Activated CD8-positive, alpha-beta T cell treated with anti-CD3 and anti-CD28 coated beads for 36 hours (primary cell): ENCODE measurements at places on chromosomes 2 and 18.

DNA sequence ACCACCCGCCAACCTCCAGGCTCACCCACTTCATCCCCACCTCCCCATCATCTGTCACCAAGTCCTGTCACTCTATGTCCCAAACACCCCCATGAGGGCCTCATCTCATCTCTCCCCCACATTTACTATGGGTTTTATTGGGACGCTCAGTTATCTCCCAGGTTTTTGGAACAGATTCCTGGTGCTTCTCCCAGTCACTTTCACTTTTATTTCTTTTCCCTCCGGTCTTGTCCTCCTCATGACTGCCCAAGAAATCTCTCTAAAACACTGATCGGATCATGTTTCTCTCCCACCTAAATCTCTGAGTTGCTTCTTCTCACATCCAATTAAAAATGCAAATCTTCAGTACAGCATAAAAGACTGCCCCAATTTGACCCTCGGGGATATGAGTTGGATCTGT, 273.1 kb downstream of the PHLPP1 start:
- DNase-seq, result no peak

DNA sequence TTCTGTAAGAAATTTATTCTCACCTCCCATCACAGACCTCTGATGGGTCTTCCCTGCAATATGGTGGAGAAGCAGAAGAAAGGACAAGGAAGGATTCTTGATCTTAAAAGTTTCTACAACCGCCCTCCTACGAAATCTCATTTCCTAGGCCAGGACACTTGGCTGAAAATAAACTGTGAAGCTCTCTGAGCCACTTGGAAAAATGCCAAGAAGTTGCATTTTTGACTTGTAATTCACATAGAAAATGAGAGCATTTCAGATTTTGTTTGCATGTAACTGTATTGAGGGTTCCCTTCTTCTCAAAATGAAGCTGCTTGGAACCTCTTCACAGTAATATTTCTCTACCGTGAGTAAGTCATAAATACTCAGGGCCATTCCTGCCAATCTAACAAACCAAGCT, 458.3 kb upstream of the SLC14A2 start:
- no peak for DNase-seq

DNA sequence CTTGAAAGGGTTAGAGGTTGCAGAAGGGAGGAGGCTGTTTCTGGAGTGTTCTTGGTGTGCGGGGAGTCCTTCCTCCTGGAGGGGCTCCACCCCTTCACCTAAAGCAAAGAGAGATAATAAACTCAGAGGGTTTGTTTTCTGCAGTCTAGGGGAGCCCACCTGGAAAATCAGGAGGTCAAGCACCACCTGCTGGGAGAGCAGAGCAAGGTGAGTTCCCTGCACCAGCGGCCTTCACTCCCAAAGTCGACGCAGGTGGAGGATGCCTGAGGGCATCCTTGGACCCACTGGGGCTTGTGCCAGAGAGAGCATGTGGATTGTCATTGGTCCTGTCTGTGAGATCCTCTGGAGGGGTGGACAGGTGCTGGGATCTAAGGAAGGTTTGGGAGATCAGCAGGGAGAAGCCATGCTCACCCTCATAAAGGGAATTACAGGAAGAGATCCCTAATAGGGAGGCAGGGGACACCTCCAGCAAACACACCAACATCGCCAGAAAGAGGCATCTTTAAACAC, 116.7 kb downstream of the KCNF1 start:
- DNase-seq, result no peak

GRCh38 chr2:126828051-126828450, 70.6 kb upstream of the TEX51 start:
- no peak for DNase-seq

DNA sequence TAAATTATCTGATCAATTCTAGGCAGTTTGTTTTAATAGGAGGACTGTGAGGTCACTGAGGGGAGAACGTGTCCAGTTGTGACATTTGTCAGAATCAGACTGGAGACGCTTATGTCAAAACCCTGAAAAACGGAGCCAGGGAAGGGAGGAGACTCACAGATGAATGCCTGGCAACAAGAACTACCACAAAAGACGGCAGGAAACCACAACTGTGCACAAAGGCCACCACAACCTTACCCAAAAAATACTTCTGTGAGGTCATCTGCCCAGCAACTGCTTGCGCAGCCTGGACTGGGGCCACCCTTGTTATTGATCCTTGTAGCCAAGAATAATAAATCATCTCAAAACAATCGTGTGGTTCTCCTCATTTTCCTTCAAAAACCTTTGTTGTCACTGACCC, 173.0 kb upstream of the ALKAL2 start:
- peak; percentile 71 for DNase-seq

- no peak for DNase-seq
These were observed 39.8 kb downstream of the SLC66A2 start for GRCh38 chr18:79911344-79912270.

DNA sequence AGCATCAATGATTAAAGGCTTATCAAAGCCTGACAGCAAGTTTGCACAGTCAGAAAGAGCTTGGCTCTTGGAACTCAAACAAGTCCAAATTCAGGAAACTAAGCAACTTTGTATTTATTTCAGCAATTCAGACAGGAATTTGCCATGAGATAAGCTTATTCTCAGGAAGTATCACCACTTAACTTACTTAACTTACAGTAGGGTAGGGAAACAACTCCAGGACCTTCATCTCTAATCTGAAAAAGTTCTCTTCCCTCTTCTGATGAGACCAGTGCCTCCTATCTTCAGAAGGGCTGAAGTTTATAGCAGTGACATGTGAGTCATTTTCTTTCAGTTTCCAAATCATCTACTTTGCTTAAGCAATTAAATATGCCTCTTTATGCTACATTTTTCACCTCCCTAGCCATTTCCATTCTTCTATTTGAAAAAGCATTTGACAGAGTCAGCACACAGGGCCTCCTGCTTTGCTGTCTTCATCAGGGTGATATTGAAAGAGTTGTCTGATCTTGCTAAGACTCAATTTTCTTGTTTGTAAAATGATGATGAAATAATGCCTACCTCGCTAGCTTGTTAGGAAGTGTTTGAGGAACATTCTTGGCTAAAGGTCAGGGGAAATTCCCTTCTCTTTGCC, 389.5 kb downstream of the RND3 start:
- DNase-seq, result no peak

- DNase-seq, result no peak
These were observed 286.7 kb upstream of the CYRIA start for GRCh38 chr2:16952368-16952767.

DNA sequence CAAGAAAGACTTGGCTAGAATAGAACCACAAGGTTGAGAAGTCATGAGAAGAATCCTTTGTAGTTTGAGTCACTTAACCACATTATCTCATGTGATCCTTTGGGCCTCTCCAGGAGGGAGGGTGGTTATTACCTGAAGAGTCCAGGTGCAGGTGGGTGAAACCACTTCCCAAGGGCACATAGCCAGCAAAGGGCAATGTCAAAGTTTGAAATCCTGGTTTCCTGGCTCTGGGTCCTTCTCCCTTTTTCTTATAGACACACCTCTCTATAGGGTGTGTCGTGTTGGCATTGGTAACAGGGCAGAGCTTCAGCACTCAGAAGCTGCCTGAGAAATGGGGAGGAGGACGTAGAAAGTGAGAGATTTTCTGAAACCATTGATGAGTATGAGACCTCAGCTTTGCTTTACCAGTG, 137.9 kb downstream of the MGAT5 start:
- no peak for DNase-seq

DNA sequence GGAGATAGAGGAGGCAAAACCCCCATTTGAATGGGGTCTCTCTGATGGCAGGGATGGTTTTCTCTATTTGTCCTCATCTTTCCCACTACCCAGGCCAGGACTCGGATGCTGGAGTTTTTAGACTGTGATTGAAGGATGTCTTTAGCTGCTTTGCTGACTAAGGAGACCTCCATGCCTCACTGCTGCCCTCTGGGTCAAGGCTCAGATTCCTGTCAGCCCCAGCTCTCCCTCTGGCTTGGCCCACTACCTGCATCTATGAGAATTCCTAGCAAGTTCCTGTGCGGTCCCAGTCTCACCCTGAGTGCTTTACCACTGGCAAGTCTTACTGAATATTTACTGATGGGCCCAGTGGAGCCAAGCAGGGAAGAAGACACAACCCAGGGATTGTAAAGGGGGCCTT, 184.0 kb downstream of the CELF4 start:
- DNase-seq, result no peak

DNA sequence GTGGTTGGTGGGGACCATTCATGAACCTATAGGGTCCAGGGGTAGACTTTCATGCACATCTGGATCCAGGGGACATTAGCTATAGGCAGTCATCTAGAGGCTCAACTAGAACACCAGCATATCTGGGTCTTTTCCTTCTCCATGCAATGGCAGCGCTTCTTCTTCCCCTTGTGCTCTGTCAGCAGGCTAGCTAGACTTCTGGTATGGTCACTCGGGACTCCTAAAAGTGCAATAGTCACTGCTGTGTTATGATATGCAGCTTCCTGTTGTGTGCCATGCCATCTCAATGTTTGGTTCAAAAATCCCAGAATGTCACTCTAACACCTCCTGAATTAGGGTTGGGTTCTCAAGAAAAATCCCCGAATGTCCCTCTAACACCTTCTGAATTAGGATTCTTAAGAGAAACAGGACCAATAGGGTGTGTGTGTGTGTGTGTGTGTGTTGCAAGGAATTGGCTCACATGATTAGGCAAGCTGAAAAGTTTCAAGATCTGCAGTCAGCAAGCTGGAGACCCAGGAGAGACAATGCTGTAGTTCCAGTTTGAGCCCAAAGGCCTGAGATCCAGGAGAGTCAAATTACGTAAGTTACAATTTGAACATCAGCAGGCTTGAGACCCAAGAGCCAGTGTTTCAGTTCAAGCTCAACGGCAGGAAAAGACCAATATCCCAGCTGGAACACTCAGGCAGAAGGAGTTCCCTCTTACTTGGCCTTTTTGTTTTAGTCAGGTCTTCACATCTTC, 97.1 kb upstream of the LTBP1 start:
- DNase-seq, result no peak

GRCh38 chr2:208306291-208306690, 40.2 kb downstream of the PIKFYVE start:
- no peak for DNase-seq

DNA sequence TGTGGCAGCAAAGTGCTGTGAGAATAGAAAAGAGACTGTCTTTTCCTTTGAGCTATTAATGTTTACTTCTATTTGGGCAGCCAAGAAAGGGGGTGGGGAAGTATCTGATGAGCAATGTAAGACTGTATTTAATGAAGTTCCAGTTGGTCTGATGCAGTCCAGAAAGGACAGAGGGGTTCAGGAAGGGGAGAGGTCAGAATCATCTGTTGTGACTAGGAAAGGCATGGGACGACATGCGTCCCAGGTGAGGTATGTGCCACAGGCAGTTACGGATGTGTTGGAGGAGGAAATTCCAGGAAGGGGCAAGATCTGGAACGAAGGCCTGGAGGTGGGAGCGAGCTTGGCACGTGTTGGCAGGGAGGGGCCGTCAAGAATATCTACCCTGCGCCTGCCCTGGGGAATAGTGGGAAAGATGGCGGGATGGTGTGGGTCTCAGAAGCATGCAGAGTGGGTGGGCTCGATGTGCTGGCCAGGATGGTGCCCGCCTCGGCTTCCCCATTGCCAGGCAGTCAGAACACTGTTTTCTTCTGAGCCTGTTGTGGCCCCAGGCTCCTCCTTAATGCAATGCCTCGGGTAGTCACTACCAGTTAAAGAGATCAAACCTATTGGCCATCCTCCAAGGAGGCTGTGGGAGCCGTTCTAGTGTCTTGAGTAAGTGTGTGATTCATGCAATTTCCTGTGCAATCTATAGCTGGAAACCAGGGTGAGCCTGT, 57.8 kb upstream of the TXNDC2 start:
- DNase-seq, result peak; percentile 28

DNA sequence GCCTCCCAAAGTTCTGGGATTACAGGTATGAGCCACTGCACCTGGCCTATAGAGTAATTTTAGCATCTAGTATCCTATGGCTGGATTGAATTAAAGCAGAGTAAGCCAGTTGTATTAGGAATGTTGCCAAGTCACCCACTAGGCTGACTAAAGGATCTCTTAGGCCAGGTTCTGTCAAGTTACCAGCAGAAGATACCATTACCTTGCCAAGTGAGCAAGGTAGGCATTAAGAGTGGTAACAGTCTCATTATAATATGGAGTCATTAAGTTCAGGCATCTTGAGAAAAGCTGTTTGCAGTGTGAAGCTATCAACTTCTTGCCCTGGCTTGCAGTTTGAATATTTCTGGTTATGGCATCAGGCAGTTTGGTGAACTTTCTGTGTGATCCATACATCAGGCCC, 37.0 kb upstream of the MTCL1 start:
- DNase-seq, result no peak

DNA sequence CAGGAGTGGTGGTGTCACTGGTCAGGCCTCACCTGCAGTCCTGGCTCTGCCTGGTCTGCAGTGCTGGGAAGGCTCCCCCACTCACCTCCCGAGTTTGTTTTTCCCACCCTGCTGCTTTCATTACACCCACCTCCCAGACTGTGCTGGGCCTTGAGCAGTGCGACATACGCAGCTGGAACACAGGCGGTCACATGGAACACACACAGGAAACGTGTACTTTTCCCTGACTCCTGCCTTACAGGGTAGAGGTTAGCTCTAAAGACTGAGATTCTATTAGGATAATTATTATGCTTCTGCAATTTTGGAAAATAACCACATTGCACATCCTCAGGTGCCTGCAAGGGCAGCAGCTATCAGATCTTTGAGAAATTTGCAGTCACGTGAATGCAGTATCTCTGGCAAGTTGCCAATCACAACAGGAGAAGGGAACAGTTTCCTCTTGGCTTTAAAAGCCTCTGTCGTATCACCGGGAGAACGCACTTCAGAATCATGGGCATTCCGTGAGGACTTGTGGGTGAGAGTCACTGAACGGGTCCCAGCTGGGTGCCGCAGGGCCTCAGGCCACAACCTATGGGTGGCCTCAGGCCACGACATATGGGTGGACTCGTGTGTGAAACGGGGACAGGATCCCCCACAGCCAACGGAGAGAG, 136.5 kb downstream of the ZNF236 start:
- no peak for DNase-seq

DNA sequence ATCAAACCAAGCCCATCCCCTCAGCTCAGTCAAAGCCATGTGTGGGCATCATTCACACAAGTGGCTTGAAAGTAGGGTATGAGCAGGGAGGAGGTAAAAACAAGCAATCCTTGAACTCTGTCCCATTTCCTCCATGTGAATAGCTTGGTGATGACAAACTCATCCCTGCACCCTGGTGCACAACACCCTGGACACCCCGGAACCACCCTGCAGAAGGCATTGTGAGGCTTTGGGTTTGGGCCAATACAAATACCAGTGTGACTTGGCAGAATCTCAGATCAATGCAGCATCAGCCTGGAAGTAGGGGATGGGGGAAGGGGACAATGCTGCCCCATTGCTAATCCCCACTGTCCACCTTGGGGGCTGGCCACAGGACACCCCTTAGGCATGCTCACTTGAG, 28.6 kb downstream of the TGFA start:
- DNase-seq, result no peak

DNA sequence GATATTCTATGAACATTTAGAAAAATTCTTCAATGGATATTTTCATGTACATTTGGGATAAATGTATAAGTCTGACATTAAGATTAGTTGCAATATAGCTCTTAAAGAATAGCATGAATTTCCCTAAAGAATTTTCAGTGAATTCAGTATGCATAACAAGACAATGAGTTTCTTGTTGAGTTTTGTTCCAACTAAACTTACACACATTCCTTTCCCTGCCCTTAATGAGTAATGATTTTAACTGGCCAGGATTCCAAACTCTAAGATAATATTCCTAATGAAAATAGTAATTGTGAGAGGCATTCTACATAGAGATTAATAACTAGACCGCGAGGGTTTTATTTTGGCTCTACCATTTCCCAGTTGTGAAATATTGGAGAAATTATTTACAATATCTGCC, 390.3 kb upstream of the GALNT5 start:
- DNase-seq, result no peak
